Erythroblast (primary cell): ENCODE measurements at places on chromosomes 3 and 15.

DNA sequence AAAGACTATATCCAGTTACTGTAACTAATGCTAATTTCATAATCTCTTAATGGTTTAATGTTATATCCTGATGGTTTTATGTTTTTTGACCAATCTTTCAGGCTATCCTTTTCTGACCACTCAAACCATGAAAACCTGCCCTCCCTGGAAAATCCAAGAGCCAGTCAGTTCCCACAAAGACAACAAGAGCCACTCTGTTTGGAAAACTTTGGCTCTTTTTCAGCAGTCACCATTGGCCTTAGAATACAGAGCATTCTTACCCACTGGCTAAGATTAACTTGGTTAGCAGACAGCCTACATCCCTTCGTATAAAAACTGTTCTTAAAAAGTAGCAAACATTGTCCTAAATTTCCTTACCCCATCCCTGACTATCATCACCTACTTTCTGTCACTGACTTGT, 32.9 kb downstream of the ALCAM start:
- DNase-seq, result no peak

DNA sequence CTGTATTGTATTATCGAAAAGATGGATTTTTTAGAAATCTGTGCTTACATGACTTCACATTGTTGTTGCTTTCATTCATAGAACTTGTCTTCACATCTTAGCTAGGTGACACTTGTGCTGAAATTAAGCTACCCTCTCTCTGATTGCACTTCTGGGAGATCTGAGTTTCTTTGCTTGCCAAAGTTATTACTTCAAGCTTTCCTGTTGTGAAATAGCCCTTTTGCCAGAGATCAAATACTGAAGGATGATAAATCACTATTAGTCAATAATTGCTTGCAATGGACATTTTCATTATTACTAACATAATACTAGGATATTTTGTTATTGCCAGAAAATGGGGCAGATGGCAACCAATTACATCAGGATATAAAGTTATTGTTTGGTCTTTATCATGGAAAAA, 34.7 kb downstream of the PIK3CA start:
- no peak for DNase-seq

GRCh38 chr3:35665390-35666055, 26.2 kb downstream of the ARPP21 start:
- no peak for DNase-seq

DNA sequence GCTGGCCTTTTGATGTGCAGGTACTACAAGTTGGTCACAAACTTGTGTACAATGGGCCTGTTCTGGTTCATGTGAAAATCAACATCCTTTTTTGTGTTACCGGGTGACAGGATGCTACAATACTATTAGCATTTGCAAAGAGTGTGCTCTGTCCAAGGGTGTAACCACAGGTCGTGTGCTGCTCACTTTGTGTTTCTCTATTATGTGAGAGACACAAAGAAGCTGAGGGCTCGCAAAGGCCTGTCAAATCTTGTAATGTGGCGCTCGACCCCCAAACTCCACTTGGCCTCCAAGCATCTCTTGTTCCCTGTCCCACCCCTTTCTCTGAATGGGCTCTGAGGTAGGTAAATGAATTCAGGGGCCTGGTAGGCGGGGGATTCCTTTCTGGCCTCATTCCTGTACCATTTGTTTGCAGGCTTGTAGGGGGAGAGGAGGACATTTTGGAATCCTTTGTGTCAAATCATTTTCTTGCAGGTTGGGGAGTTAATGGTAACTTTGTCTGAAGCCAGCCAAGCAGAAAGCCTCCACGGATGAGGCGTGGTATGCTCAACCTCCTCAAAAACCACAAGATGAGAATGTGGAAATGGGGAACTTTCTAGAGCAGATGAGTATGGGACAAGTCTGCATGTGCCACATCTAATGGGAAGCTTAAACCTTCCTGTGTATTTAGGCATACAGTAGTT, 109.1 kb downstream of the OPA1 start:
- no peak for DNase-seq

DNA sequence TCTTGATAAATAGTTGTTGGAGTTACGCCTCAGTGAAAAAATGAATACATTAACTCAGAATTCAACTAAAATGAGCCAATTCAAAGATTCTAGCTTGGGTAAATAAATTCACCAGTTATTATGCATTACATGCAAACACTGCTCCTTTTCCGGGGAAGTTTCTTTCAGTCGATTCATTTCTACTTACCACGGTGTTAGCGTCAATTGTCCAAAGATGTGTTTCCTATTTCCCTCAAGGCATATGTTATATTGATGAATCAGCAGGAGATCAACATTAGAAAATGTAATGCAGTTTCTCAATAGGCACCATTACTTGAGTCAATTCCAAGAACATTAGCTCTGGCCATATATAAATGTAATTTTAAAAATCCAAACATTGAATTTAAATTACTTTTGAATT, 517.7 kb downstream of the OTOL1 start:
- DNase-seq, result no peak

- peak; percentile 95 for DNase-seq
Measured at GRCh38 chr3:169771497-169772304, 1.5 kb upstream of the MYNN start.

GRCh38 chr15:76168237-76168984, 108.6 kb downstream of the TMEM266 start:
- DNase-seq, result no peak

GRCh38 chr3:76267851-76268380, 482.6 kb upstream of the ZNF717 start:
- DNase-seq, result no peak
